ENCODE measurements at places on chromosomes 1 and 21.

- DNase-seq = no peak
Measured at GRCh38 chr21:31075848-31076247, 37.6 kb upstream of the KRTAP19-8 start.

DNA sequence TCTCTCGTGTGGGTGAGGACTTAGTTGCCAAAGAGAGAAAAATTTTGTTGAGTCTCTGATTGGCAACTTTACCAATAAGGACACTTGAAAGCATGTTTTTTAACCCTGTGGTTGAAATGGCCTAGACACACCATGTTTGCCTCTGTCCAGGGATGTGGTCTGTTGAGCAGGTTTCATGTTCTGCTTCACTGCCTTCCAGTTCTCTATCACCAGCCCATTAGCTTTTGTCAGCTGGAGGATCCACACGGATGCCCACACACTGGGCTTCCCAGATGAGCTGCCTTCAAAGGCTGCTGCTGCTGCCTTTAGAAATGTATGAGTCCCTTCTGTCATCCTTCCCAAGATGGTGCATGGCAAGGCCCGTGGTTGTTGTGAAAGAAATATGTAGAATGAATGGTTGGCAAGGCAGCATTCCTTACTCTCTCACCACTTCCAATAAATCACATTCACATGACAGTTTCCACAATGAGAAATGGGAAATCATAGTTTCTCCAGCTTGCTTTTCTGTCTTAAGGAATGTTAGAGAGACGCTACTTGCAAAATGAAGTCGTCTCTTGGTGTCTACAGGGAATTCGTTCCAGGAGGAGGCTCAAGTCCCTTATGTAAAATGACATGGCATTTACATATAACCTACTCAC, 108.2 kb upstream of the SLC35F3 start:
- DNase-seq = no peak

GRCh38 chr21:18142655-18143054, 102.0 kb upstream of the CHODL start:
- DNase-seq = no peak

DNA sequence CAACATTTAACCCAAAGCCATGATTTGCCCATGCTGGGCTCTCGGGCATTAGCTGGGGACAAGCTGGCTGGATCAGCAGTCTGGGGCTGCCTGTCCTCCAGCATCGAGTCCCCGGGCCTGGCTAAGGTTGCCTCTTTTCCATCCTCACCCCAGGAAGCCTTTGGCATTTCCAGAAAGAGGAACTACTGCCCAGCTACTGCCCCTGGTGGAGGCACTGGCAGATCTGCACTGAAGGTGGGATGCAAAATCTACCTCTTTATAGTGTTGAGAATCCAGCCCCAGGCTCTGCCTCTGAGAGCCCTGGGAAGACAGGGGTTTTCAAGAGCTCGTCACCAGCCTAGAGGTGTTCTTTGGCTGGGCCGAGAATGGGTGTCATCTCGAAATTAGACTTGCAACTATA, 635.9 kb downstream of the MATN1 start:
- DNase-seq = no peak

GRCh38 chr21:14121719-14122118, 89.0 kb downstream of the LIPI start:
- no peak for DNase-seq

- DNase-seq = no peak
Measured at GRCh38 chr1:109067883-109068282, 7.9 kb downstream of the TAF13 start.

- DNase-seq = no peak
Measured at GRCh38 chr1:29465755-29466154, 229.4 kb downstream of the PTPRU start.

GRCh38 chr1:37094302-37094701, 60.0 kb upstream of the GRIK3 start:
- no peak for DNase-seq

- no peak for DNase-seq
Measured at GRCh38 chr1:1205769-1206375, 520 bp downstream of the TNFRSF18 start.

- DNase-seq = no peak
Measured at GRCh38 chr1:86352086-86352485, 44.0 kb downstream of the ODF2L start.

DNA sequence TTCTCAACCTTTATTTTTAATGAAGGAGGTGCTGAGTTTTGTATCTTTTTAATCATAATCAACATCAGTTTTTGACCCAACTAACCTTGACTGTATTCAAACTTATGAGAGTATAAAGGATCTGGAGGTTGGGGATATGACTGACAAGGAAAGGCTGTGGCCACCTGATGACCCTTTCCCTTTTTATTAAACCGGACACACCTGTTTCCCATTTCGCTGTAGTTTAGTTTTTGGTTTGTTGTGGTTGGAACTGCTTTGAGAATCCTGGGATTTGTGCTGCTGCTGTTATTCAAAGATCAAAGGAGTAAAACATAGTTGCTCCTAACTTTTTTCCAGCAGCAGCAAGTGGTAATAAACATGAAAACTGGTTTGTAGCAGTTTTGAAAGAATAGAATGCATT, 12.4 kb downstream of the PRPF38A start:
- DNase-seq = no peak

DNA sequence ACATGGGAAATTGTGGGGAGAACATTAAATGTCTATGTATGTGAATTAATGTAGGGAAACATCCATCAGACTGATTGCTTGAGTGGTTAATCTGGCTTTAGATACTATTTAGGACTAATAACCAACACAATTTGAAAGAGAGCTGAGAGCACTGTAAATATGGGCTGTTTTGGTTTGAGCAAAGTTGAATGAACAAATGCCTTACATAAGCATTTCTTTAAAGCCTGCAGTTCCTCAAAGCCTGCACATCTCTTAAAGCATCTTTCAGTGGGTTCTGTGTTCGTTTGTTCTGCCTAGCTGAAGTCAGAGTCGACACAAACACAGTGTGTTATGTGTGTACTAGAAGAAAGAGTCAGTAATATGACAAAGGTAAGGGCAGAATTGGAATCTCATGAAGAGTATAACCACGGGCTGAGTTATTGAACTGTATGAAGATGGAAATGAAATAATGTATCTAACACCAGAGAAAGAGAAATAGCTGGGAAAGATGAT, 350.0 kb downstream of the SIPA1L2 start:
- no peak for DNase-seq

GRCh38 chr1:5757187-5757805, 234.9 kb downstream of the NPHP4 start:
- DNase-seq = no peak

DNA sequence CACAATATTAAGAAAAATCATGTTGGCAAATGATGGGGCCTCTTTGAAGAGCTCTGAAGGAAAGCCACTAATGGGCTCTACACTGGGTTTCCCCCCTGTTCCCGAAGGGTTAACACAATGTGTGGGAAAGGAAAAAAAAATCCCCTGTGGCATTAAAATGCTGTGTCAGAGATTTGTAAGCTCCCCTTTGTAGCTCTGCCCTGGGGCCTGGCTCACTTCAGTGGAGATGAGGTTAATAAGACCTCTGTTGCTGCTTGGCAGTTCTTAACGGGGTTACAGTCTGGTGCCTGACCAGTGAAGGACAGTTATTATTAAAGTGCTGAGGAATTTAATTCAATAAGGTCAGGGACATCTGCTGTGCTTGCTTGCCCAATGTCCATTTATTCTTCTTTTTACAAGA, 129.7 kb upstream of the UBE2U start:
- DNase-seq = no peak
